ENCODE measurements at places on chromosomes 12 and 14.

GRCh38 chr14:88613552-88614010, 50.7 kb downstream of the ZC3H14 start:
- DNase-seq: no peak

- DNase-seq: no peak
Observed at GRCh38 chr12:59946635-59947034, 350.8 kb downstream of the SLC16A7 start.

DNA sequence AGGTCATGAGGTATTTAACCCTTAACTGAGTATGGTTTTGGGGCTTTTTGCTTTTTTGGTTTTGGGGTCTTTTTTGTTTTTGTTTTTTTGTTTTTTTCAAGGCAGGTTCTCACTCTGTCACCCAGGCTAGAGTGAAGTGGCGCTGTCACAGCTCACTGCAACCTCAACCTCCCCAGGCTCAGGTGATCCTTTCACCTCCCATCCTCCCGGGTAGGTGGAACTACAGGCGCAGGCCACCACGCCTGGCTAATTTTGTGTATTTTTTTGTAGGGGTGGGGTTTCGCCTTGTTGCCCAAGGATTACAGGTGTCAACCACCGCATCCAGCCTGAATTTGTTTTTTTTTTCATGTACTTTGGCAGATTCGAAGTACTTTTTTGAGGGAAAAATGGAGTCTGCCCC, 19.9 kb downstream of the RAP1B start:
- DNase-seq: no peak

DNA sequence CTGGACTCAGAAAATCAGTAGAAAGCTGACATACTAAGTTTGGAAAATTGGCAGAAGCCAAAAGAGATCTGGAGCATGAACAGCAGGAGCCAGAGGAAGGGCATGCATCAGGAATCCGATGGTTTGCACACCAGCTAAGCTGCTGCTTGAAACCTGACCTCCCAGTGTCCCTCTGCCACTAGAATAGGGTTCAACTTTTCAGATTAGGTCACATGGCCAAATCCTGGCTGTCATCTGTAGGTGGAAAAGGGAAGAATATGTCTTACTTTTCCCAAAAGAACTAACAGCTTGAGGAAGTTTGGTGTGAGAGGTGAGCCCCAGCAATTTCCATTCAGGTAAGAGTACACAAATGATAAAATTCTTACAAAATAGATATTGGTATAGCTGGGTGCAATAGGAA, 732.6 kb downstream of the RERGL start:
- DNase-seq: no peak

GRCh38 chr12:116141110-116141832, 136.2 kb downstream of the MED13L start:
- no peak for DNase-seq

- no peak for DNase-seq
Observed at GRCh38 chr14:100988956-100989355, 85.4 kb upstream of the RTL1 start.

- peak; percentile 74 for DNase-seq
Observed at GRCh38 chr14:92603309-92604242, 90.0 kb downstream of the RIN3 start.

GRCh38 chr12:119178544-119179334, at the start of gene HSPB8:
HSPB8 (plus strand) TSS chr12:119178931; CDS start chr12:119179313, 382 bp downstream.
- peak; percentile 46 for DNase-seq

- no peak for DNase-seq
Observed at GRCh38 chr14:31400031-31400638, 20.2 kb downstream of the HEATR5A start.

DNA sequence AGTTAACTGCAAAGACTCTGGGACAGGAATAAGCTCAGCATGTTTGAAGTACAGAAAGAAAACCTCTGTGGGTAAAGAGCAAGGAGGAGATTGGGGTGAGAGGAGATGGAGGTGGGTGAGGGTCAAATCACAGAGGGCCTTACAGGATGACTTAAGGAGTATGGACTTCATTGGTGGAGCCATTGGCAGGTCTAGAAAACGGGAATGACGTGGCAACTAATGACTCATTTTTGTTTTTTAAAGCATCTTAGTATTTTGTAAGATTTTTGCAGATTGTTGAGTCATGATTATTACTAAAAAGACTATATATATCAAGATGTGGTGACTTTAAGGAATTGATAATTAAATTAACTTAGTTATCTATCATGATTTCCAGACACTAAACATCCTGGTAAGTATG, 18.5 kb downstream of the UTP20 start:
- no peak for DNase-seq

- no peak for DNase-seq
Observed at GRCh38 chr12:42859612-42860011, 270.1 kb upstream of the PRICKLE1 start.

Measured in head of caudate nucleus (tissue), 42 donors.